Fibroblast of pulmonary artery (primary cell): ENCODE measurements at places on chromosomes 11 and 22.
A peak's percentile ranks its signal among the peaks of the same experiment; 100 is the strongest.

DNA sequence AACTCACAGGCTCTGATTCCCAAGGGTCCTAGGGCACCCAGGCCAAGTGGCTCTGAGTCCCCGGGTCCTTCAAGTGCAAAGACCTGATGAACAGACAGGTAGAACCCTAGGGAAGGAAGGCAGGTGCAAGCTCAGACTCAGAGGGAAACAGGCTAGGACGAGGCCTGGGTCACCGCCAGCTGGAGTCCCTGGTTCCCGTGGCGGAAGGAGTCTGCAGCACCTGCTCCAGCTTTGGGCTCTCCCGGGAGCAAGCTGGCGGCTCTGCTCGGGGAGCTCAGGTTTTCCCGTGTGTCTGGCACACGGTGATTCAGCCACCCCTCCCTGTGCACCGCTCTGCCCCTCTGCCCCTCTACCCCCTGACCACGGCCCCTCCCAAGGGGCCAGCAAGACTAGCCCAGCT is 59.8 kb downstream of the WNT7B start:
- no peak for DNase-seq

- DNase-seq, result no peak
Measured at GRCh38 chr22:26485806-26486390, 2.2 kb downstream of the SRRD start.

DNA sequence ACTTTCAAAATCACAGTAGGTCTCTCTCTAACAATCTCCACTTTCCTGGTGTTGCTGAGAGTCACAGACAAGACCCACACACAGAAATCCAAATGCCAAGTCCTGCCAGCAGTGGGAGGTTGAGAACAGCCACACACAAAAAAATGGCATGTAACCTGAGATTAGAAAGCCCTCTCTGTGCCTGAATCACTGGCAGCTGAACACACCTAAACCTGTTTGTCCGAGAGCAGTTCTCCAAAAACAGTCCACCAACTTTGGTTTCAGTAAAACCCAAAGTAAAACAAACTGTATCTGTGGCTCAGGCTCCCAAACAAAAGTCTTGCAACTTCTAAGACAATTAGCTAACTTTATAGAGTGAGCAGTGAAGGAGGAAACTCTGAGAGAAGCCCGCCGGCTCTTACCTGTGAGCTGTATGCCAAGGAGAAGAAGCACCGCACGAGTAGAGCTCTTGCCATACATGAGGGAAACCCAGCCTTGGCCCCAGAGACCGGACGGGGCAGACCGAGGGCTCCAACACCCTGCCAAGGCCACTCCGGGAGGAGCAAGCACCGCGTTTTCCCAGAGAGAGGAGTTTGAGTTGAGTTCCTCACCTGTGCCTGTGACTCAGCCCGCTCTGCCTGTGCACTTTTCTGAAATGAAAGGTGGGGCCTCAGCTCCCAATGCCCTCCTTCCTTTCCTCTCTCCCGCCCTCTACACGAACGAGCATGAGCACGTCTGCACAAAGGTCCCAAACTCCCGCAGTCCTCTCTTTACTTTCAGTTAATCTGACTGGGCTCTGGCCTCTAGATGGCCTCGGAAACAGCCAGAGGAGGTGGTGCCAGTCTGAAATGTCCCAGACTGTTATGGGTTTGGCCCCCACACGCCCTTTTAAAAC is at the start of gene MPZL2:
Gene MPZL2, minus strand, starts transcription at position 603 of the 874 bp plus-strand sequence. Its CDS starts 144 bp downstream, at position 459.
- no peak for DNase-seq

GRCh38 chr11:27174021-27174420 is 133.4 kb downstream of the BBOX1 start:
- no peak for DNase-seq

- DNase-seq, result no peak
Measured at GRCh38 chr11:8730697-8731020, 48.1 kb downstream of the RPL27A start.

DNA sequence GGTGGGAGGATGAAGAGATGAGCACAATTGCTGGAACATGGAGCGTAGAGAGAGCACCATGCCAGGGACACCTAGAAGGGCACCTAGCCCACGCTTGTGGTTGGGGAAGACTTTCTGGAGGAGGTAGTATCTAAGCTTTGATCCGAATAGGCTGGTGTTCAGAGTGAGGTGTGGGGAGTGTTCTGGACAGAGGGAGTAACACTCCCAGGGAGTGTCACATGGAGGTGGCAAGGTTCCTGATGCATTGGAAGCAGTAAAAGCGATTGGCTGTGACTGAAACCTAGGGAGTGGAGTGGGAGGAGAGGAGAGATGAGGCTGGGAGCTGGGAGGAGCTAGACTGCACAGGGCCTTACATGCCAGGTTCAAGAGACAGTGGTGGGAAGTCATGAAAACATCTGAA is 188.0 kb upstream of the NCAM1 start:
- DNase-seq, result no peak

DNA sequence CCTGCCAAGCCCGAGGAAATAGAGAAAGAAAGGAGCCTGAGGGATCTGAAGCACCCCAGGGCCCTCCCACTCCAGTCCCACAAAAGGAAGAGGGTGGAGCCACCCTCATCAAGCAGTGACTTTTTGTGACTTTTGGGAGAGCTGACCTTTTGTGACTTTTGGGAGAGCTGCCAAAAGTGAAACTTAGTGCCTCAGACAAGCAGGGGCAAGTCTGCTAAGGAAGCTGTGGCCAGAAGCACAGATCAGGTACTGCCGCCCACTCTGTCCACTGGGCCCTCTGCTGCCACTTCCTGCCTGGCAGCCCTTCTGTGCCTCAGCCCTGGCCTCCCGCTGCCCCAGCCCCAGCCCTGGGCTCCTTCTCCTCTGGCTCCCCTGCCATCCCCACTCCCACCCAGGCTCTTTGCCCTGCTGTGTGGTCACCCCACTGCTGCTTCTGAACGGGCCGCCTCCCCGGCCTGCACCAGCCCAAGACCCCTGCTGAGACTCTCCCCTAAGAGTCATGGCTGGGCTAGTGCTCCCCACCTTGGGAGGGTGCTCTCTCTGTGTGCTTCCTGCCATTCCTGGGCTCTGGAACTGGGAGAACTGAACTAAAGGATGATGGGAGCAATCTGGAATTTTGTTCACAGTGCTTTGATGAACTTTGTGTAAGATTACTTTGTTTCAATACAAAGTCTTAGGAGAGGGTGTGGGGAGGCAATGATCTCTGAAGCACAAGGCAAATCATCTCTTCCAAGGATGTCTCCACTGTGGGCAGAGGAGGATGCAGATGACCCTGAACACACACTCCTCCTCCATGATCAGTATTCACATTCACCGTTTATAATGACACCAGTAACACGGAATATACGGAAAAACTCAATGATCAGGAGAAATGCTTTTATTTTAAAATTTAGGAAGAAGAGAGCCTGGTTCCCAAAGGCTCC is at the start of gene APOBEC3H:
Gene APOBEC3H, plus strand, starts transcription at position 147 of the 923 bp plus-strand sequence. CDS start 3,035 bp downstream, outside the sequence.
- DNase-seq, result no peak

- no peak for DNase-seq
Measured at GRCh38 chr22:41263704-41264103, 22.3 kb downstream of the RANGAP1 start.

DNA sequence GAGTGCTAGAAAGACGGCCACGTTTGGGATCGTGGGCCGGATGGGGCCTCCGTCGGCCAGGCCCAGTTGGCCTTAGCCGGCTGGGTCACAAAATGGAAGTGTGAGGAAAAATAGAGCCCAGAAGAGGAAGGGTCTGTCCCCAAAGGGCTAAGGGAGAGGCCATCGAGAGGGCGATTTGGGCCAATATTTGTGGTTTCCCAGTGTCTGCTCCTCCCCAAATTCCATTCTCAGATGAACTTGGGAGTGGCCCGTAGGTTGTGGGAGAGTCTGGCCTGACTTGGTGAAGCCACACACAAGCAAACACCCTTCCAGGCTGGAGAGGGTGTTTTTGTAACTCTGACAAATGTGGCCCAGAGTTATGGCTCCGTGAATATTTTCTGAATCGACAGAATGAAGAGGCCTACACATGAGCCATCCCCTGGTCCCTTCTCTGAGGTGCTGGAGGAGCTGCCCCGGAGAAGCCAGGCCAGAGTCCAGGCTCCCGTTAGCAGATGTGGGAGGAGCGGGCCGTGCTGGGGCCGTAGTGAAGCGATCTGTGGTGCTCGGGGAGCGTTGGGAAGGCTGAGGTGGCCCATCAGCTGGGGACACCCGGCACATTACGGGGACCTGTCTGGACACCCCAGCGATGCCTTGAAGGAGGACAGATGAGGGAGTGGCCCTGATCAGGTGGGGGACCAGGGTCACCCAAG is 73.5 kb upstream of the PPARA start:
- peak; percentile 59 for DNase-seq

- DNase-seq, result peak; percentile 55
Measured at GRCh38 chr11:91967026-91967690, 257.5 kb upstream of the FAT3 start.

- DNase-seq, result no peak
Measured at GRCh38 chr11:37451903-37452302, 853.9 kb upstream of the RAG2 start.

GRCh38 chr11:65163684-65164083 is 6.3 kb upstream of the SPDYC start:
- DNase-seq, result no peak

DNA sequence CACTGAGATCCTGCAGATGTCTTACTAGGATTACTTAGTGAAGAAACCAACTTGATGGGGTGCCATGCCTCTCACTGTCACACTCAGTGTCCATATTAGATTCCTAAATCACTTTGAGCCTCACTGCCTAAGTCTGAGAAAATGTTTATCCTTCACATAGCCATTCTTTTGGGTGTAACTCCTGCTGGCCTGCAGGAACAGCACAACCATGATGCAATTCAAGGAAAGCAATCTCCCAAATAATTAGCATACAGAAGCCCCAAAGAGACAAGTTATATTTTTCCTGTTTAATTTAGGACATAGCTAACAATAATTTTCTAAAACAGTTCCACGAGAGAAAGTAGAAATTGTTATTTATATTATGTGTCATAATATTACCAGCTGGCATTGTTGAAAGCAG is 655.5 kb downstream of the KCNA4 start:
- DNase-seq, result no peak

GRCh38 chr11:207863-208180 is 314 bp downstream of the RIC8A start:
- peak; percentile 74 for DNase-seq

- no peak for DNase-seq
Measured at GRCh38 chr11:78929906-78930220, 355.2 kb upstream of the NARS2 start.

GRCh38 chr11:8863838-8864237 is 47.2 kb upstream of the AKIP1 start:
- peak; percentile 53 for DNase-seq

GRCh38 chr22:36386351-36386899 is 1.3 kb downstream of the MYH9 start:
- DNase-seq, result no peak

- DNase-seq, result no peak
Measured at GRCh38 chr11:120834686-120835210, 189.2 kb upstream of the TBCEL start.

DNA sequence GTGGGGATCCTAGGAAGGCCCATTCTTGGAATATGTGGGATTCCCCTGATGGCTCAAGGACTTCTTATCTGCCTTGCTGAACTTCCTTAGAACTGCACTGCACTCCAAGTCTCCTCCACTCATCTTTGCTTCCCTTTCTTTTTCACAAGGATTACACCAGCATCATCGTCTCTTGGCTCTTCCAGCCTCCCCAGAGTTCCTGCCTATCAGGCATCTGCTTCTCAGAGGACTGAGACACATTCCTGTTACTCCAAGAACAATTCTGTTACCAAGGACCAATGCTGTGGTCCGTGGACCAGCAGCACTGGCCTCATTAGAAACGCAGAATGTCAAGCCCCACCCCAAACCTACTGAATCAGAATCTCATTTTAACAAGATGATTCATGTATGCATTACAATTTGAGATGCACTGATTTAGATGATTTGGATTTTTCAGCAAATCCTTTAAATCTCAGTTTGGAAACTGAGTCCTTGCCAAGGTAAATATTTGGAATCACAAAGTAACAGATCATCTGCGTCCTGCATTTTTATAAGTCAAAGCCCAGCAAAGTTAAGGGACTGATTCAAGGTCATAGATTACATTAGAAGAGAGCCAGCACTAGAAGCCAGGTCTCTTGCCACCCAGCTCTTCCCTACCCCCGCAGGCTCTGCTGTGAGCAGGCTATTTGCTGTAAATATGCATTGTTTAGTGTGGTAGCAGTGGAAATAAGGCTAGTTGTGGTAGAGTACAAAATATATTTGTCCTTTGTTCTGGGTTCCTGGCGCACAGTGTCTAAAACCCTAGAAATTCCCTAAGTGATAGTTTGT is 110.9 kb downstream of the SWAP70 start:
- DNase-seq, result peak; percentile 71

GRCh38 chr11:120129570-120129969 is 8.3 kb downstream of the TRIM29 start:
- no peak for DNase-seq

DNA sequence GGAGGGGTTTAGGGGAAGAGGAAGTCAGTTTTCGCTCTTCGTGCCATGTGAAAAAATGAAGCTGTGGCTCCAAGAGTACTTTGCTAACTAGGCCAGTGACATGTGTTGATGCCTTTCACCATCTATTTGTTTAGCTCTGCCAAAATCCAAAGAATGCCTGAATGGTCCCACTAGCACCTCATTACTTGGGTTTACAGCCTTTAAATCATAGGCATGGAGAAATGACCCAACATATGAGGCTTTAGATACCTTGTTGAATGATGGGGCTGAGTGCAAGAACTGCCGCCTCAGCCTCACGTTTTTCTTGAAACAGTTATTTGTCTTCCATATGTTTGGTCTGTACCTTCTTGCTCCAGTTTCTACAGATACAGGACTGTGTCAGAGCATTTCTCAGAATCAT is 8.3 kb downstream of the RBM4 start:
- no peak for DNase-seq

GRCh38 chr11:75812542-75813040 is 2.4 kb upstream of the UVRAG start:
- DNase-seq, result no peak

DNA sequence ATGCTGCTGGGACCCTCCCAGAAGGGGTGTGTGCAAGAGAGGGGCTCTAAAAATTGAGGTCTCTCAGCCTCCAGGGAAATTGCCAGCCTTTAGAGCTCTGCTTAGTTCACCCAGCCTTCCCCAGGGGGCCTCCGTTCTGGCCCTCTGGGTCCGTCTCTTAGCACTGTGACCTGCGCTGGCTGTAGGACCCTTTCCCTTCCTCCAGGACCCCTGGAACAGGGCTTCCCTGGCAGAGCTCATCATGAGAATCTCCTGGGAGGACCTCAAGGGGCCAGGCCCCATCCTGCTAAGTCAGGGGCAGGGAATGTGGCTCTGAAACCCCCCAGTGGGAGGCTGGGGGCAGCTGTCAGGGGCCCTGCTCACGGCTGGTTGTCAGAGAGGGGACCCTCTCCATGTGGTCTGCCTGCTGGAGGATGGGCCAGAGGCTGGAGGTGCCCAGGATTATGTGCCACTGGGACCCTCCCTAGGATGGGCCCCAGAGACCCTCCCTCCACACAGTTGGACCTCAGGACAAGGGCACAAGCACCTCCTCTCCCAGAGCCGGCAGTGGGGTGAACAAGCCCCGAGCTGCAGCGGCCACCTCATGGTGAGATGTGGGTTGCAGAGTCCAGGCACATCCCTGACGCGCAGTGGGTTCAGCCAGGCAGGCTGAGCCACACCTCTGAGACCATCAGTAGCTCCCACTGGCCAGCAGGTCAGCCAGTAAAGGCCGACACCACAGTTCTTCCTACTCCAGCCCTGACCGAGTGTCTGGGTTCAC is 27.1 kb upstream of the GAL start:
- no peak for DNase-seq

GRCh38 chr11:123976770-123977560 is 616 bp downstream of the OR10S1 start:
- no peak for DNase-seq
